ENCODE measurements at places on chromosomes 5 and 9.

- DNase-seq, result no peak
Observed at GRCh38 chr5:178650214-178650613, 23.4 kb upstream of the CLK4 start.

- DNase-seq, result peak; percentile 21
Observed at GRCh38 chr5:96751203-96752169, 56.3 kb downstream of the ERAP1 start.

DNA sequence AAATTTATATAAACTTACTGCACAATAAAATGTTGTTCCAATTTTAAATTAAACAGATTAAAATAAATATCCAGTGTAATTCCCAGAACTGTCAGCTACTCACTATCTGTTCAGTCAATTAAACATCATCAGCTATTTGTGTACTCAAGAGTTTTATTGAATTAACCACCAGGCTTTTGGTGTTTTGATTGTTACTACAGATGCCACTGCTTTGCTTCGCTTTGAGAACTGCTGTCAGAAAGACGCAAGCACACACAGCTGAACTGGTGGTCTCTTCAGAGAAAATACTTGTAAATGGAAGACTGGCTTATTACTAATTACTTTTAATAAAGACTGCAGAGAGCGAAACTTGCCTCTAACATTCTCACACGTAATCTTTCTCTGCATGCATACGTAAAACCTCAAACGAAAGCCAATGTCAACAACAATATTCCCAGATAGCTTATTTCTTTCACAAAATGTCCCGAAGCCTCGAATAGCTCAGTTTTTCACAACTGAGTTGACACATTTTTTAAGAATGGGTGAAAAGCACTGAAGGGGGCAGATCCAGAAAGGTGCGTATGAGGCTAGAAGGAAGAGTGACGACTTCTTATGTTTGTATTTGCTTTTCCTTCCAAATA is 259.6 kb upstream of the RPS23 start:
- no peak for DNase-seq

- DNase-seq, result no peak
Observed at GRCh38 chr5:79759436-79759835, 69.8 kb downstream of the CMYA5 start.

GRCh38 chr5:125551246-125551645 is 804.8 kb upstream of the ZNF608 start:
- no peak for DNase-seq

GRCh38 chr9:116760636-116761035 is 73.5 kb downstream of the TRIM32 start:
- no peak for DNase-seq

- no peak for DNase-seq
Observed at GRCh38 chr9:27880635-27881034, 307.4 kb upstream of the C9orf72 start.

- no peak for DNase-seq
Observed at GRCh38 chr9:130427326-130427725, 17.4 kb upstream of the ASS1 start.

Measured in substantia nigra (tissue), 51 donors.